Mammary epithelial cell (primary cell): ENCODE measurements at places on chromosomes 3 and 15. TPM values are rescaled to one million over a fixed set of nuclear protein-coding genes. Genes with fewer than 3 reads are reported as not detected.

DNA sequence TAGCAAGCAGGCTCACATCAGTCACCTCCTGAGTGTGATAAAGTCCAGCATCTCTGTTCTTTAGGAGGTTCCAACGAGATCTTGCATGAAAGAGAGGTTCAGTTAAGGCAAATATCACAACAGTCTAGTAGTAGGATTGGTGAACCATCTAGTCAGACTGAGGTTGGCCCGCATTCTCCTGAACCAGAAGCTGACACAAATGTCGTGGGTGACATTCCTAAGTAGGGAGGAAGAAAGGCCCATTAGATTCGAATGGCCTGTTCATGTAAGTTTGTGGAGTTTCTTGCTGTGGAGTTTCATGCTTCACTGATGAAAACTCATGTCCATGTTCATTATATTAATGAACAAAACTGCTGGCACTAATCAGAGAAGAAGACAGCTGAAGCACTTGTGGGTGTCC lies 66.7 kb upstream of the XCR1 start:
- no peak for DNase-seq

The CFAP100 gene
- total RNA-seq: not detected

DNA sequence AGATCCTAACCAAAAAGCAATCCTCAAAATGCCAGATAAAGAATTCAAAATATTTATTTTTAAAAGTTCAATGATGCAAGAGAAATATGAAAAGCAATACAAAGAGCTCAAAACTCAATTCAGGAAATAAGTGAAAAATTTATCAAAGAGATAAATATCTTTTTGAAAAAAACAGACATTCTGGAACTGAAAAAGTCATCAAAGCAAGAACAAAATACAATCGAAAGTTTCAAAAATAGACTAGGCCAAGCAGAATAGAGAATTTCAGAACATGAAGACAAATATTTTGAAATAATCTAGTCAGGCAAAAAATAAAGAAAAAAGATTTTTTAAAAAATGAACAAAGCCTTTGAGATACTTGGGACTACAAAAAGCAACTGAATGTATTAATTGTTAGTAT lies 83.4 kb upstream of the STT3B start:
- DNase-seq: no peak

The ADCY5 gene
- total RNA-seq: 0.67 TPM

The ZNF620 gene
- 1.0 TPM for total RNA-seq

DNA sequence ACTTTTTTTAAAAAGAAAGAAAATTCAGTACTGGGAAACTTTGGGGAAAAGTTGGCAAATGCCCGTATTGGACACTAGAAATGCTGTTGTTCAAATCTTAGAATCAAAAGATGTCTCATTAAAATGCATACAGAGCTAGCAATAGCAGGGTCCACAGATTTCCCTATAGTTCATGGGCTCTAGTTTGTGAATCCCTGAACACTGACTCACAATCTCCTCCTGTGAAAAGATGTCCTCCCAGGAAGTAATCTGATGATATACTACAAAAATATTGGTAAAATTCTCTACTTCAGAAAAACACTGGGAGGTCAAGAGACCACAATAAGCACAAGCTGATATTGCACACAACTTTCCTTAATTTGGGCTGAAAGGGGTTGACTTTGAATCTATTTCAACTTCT lies 568.4 kb upstream of the ZNF385D start:
- DNase-seq: no peak

DNA sequence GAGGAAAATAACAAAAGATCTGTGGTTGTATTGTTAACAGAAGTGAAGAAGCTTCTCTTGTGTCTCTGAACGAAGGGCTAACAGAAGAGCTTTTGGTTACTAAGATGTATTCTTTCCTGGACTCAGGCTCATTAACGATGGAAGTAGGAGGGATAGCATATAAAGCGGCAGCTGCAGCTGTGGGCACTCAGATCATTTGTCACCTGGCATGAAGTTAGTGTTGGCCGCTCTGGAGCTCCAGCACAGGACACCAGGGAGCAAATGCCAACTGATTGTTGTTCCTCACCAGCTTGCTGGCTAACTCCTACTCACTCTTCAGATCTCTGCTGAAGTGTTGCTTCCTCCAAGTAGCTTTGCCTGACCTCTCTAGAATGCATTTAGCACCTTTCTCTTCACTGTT lies 15.5 kb upstream of the SLITRK3 start:
- no peak for DNase-seq

- peak; percentile 17 for DNase-seq
Measured at GRCh38 chr3:126883241-126883640, 99.7 kb upstream of the PLXNA1 start.

GRCh38 chr3:41650406-41650805 lies 311.5 kb downstream of the ULK4 start:
- DNase-seq: no peak

The TTLL13 gene
- total RNA-seq: 0.21 TPM in 1 of 2 replicates, not detected in the other

DNA sequence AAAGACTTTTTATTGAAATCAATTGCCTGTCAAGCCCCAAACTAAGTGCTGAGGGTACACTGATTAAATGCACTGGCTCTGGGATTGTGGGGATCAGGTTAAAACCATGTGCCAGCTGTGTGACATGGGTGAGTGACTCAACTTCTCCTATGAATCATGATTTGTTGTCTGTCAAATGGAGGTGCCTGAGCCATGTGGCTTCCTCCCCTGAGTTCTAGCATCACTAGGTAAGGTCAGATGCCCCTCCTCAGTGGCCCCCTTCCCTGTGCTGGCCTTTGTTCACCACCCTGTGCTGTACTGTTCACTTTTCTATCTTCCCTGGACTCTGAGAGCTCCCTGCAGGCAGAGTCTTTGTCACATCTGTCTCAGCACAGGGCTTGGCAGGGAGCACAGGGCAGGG lies 43.6 kb upstream of the ATP2B2 start:
- DNase-seq: peak; percentile 46

The SRP14 gene
- 85.7 TPM for total RNA-seq

GRCh38 chr3:126784254-126784653 lies 80.2 kb downstream of the CHCHD6 start:
- DNase-seq: no peak

The PFKFB4 gene
- total RNA-seq: 10.4 and 45.3 TPM in 2 replicates

DNA sequence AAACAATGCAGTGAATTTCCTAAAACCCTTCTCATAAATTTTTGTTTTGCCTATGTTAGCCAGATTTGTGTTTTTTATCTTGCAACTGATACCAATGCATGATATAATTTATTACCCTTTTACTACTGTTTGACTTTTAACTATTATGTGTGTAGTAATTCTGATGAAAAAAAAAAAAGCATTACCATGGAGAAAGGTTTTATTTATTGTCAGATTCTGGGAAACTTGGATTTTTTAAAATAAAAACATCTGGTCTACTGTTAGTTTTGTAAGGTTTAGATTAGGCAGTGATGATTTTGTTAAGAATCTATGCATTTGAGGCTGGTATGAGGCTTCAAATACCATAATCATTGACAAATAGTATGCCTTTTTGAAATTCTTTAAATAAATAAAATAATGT lies 470.4 kb upstream of the ROBO1 start:
- no peak for DNase-seq

DNA sequence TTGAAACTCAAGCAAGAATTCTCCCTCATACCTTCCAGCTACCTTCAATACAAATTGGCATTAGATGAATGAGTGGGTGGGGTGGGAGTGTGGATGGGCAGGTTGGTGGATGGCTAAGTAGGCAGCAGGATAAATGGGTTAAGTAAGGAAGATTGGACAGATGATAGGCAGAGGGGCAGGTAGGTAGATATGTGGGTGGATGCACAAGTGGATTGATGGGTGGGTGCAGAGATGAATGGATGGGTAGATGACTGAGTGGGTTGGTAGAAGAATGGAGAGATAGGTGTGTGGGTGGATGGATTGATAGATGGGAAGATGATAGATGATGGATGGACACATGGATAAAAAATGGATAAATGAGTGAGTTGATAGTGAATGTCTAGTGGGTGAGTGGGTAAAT lies 27.6 kb downstream of the VIPR1 start:
- DNase-seq: no peak

- peak; percentile 34 for DNase-seq
Measured at GRCh38 chr3:33134026-33134625, 20.3 kb downstream of the CRTAP start.

- peak; percentile 80 for DNase-seq
Measured at GRCh38 chr3:8793242-8793641, 23.8 kb upstream of the OXTR start.
